ENCODE measurements at places on chromosomes 1 and 21. TPM values are rescaled to one million over a fixed set of nuclear protein-coding genes. Genes with fewer than 3 reads are reported as not detected.

DNA sequence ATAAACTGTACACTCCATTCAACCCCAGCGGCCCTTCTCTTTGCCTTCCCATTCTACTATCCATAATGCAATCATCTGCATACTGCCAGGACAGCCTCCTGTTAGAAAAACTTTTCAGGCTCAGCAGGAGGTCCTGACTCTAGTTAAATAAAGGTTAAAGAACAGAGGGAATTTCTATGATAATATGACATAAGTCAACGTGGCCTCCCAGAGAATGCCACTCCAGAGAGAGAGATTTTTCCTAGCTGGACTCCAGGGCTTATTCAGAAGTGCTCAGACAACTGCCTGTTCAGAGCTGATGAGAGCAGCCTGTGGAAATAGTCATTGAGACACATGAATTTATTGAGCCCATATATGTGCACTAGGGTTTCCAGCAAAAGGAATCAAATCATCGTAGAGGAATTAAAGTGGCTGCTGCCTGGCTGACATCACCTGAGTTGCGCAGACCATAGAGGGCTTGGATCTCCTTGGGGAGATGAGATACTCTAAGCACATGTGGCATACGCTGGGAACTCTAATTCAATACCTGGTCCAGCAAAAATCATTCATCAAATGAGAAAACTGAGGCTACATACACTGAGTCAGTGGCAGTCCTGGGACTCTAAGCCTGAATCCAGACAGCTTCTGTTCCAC lies 736.2 kb downstream of the PTPRU start:
- no peak for DNase-seq

The SHC1 gene
- 121 TPM for polyA plus RNA-seq

DNA sequence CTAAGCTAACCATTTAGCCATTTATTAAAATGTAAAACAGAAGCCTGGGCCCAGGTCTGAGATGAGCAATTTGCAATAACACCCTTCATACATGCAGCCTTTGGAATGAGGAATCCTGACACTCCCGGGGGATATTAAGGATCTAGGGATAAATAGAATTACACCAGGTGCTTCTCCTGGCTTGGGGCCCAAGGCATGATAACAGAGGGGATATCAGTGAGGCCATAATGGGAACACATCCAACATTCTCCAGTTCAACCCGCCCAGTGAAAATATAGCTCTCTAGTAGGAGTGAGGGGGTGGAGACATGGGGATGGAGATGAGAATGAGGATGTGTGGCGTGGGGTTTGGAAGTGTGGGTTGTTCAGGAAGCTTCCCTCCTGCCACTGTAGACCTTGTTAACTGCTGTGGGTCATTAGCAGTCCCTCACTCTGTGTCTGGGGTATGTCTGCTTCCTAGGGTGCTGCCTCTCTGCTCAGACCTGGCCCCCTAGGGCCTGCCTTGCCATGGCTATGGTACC lies 57.9 kb upstream of the KANK4 start:
- DNase-seq = no peak

The FLG2 gene
- 0.15 TPM for polyA plus RNA-seq

DNA sequence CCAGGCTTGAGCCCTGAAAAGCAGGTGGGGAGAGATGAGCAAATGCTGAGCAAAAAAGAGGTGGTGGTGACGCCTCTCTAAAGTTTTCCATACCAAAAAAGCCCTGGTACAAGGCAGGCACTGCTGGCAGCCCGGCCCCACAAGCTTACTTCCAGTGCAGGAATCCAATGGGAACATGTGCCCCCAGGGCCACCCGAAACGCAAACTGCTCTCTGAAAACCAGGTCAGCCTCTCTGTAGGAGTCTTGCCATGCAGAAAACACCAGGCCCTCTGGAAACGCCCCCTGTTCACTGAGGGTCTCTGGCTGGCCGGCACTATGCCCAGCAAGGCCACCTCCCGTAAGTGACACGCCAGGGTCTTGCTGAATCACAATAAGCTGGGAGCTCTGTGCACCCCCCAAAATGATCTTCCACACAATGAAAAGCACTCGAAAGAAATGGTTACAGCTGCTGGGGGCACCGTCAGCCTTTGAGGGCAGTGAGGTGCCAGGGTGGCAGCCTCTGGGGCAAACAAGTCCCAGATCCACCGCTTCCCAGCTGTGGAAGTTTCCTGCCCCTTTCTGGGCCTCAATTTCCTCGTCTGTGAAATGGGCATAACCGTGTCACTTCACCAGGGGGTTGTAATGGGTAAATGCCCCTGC lies 170.5 kb downstream of the TOMM20 start:
- DNase-seq = no peak

- DNase-seq = no peak
These were observed 32.1 kb downstream of the CASZ1 start for GRCh38 chr1:10764296-10764798.
